Activated naive CD4-positive, alpha-beta T cell treated with anti-CD3 and anti-CD28 coated beads, Interleukin-2, amount 10 ng/mL, durations not matched to agents 7 days and 5 days (primary cell): ENCODE measurements at places on chromosomes 13 and 19.

- no peak for DNase-seq
Measured at GRCh38 chr19:501646-502045, 5.4 kb downstream of the MADCAM1 start.

GRCh38 chr13:42497798-42498197, 76.2 kb upstream of the TNFSF11 start:
- no peak for DNase-seq

GRCh38 chr13:60164234-60164889, 634 bp upstream of the DIAPH3 start:
- DNase-seq, result no peak

GRCh38 chr19:34880034-34880433, 46.7 kb upstream of the ZNF30 start:
- no peak for DNase-seq

DNA sequence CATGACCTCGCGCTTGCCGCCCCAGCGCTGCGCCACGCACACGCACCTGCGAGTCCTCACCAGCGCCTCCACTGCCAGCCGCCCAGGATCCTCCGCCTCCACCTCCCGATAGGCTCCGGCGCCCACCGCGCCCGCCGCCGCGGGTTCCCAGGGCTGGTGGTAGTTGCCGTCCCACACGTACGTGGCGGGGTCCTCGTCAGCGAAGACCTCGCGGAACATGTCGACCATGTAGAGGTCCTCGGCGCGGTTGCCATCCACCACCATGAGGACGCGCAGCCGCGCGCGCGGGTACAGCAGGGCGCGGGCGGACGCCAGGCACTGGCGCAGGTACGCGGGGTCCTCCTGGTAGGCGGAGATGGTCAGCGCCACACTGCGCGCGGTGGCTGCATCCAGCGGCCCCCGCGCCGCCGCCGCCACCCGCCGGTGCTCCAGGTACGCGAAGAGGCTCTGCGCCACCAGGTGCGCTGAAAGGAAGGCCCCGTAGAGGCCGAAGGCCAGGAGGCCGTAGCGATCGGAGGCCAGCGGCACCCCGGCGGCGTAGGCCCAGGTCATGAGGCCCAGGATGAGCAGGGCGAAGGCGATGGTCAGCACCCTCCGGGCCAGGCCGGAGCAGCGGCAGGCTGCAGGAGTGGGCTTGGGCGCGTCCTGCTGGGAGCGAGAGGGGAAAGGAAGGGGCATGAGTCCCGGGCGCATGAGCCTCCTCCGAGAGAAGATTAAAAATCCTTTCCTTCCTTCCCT, 4.4 kb downstream of the HAS1 start:
- no peak for DNase-seq

GRCh38 chr19:8366121-8366581, 2.2 kb downstream of the ANGPTL4 start:
- DNase-seq, result no peak

GRCh38 chr13:74423434-74423833, 289.2 kb upstream of the KLF12 start:
- no peak for DNase-seq

DNA sequence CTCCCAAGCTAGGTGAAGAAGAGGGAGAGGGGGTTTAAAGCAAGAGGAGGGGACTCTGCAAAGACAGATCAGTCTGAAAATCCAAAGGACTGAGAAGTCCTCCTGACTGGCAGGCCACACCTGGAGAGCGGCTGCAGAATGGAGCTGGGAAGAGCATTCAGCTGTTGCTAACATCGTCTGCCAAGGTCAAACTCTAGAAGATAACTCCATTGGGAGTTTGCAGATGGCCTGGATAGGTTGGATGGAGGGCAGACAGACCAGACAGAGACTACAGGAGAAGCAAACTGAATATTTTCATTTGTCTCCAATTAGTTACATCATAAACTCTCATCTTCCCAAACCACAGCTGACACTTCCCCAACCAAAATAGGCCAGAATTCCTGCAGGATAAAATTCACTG, 19.9 kb upstream of the SHISA2 start:
- DNase-seq, result no peak

DNA sequence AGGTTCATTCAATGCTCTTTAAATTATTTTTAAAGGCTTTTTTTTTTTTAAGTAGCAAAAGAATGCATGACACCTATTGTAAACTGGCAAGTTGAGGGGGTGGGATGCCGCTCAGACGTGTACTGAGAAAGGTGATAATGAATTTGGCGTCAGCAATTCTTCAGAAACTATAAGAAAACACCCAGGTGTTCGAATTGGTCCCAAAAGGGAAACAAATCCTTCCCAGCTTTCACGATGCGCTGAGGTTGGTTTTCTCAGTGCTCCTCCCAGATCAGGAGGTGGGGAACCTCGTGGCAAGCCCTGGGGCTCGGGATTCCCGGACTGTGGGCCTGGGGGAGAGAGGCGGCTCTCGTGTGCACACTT, 543 bp upstream of the FAM124A start:
- no peak for DNase-seq

DNA sequence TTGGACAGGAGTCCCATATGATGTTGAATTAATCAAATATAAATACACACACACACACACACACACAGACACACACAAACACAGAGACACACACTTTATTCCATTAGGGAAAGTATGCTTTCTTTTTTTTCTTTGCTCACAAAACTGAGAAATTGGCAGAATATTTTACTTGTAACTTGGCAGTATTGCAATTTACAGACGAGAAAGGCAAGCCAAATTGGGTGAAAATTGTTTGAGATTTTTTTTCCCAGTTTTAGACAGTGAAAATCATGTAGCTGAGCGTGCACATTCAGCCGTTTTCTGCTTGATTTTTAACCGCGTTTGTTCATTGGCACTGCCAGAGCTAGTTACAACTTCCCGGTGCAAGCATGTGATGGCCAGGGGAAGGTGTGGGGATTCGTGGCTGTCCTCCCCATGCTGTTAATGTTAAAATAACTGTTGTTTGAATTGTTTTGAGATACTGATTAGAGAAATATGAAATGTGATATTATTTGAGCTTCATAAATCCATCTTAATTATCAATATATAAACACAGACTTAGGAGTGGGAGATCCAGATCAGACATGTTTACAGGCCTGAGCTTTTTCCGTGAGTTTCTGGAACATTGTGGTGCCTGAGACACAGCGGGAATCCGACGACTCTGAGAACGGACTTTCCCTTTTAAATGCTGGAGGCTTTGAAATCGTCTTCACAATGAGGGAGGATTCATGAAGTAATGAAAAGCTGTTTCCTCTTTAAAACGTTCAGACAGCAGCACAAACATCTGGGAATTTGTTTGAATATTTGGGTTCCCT, 125.5 kb downstream of the KCNRG start:
- no peak for DNase-seq

- DNase-seq, result no peak
Measured at GRCh38 chr13:107778094-107778493, 437.2 kb downstream of the LIG4 start.

GRCh38 chr13:106569233-106570095, 1.5 kb upstream of the ARGLU1 start:
- DNase-seq, result no peak

DNA sequence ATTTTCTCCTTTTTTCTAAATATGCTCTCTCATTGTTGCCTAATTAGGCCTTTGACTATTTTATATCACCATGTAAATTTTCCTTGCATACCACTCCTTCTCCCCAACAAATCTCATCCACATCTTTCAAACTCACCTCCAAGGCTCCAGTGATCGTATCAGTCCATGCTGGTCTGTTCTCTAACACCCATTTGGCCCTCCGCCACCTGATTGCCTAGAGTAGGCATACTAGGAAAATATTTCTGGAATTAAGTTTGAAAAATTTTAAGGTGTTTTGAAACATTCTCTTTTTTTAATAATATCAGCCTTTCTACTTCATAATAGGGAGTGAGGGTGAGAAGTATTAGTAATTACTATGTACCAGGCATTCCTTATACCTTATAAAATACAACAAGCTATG, 473.9 kb downstream of the FGF9 start:
- DNase-seq, result no peak

DNA sequence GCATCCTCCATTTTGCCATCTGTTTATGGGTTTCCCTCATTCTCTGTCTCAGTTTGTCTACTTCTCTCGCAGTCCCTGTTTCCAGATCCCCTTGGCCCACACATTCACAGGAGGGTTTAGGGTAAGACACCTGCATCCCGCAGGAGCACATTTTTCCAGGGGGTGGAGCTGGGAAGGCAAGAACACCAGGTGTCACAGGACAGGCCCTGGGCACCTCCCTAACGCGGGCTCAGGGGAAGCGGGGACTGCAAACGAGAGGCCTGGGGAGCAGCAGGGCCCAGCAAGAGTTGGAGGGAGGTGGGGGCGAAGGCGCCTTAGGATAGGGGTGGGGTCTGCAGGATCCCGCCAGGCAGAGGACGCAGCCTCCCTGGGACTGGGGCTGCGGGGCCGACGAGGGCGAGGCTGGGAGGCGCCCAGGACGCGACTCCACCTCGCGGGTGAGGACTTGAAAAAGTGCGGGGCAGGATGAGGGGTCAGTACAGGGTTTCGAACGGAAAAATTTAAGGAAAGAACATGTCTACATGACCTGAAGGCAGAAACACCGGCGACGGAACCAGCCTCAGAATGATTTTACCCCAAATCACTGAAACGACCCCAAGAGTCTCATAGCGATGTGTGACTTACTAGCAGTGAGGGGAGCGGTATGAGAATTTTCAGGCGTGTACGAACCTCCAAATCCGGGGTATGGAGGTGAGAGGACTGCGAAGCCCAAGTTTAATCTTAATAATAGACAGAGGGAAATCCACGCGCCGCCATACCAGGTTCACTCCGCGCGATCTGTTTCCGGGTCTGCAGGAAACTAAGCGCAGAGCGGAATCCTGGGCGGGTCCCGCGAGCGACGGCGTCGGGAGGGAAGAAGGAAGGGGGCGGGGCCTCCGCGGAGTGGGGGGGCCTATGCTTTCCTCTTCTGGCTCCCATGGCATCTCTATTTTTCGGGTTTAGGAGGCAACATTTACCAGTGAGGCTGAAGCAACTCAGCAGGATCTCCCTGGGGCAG, 7.1 kb upstream of the ERVV-2 start:
- DNase-seq, result peak; percentile 45

- DNase-seq, result no peak
Measured at GRCh38 chr19:2824129-2824528, 4.5 kb downstream of the ZNF554 start.

DNA sequence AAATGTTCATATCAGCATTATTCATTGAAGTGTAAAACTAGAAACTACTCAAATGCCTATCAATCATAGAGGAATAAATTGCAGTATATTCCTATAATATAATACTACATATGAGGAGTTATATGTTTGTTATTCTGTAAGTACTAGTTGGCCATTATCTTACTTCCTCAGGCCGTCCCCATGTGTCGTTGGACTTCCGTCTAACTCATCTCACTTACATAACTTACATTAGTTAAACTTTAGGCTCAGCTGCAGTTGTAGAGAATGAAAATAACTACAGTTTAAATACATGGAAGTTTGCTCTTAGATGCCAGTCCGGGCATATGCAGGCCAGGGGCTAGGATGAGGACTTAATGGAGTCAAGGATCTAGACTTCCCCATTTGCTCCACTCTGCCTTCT, 8.6 kb upstream of the EPSTI1 start:
- no peak for DNase-seq

GRCh38 chr19:5967994-5968430, 9.9 kb downstream of the RANBP3 start:
- DNase-seq, result peak; percentile 78

DNA sequence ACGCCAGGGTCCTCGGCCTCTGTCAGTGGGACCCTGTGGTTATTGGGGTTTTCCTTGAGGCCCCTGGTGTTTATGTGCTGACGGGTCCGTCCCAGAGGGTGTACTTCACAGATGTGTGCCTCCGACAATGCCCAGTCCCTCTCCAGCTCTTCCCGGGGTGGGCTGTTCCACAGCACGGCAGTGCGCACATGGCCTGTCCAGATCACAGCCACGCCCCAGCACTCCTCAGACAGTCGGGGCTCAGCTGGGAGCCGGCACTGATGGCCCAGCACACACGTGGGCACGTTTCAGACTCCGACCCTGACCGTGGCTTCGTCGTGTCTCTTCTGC, 16.9 kb upstream of the F7 start:
- no peak for DNase-seq

GRCh38 chr19:42281827-42282762, 13.0 kb downstream of the CIC start:
- DNase-seq, result no peak

- no peak for DNase-seq
Measured at GRCh38 chr13:73687087-73687486, 447.1 kb downstream of the KLF12 start.

- no peak for DNase-seq
Measured at GRCh38 chr13:37598597-37598996, at the start of gene POSTN. POSTN (minus strand) TSS chr13:37598768; CDS start chr13:37598726, 42 bp downstream.
